ENCODE measurements at places on chromosomes 2 and 18.

DNA sequence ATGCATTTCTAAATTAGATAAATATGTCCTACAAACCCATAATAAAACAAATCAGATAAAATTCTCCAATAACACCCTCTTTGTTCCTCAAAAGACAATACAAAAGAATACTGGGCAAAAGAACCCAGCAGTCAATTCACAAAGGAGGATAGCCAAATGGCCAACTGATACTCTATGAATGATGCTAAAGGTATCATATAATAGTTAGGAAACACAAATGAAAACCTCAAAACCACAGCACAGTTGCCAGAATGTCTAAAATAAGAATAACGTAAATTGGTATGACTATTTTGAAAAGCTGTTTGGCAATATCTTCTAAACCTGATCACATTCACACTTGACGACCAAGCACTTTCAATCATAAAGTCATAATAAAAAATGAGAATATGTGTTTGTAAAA lies 315.4 kb downstream of the CDH7 start:
- no peak for DNase-seq

- DNase-seq = no peak
Observed at GRCh38 chr2:233865838-233866237, 2.3 kb downstream of the MSL3B start.

DNA sequence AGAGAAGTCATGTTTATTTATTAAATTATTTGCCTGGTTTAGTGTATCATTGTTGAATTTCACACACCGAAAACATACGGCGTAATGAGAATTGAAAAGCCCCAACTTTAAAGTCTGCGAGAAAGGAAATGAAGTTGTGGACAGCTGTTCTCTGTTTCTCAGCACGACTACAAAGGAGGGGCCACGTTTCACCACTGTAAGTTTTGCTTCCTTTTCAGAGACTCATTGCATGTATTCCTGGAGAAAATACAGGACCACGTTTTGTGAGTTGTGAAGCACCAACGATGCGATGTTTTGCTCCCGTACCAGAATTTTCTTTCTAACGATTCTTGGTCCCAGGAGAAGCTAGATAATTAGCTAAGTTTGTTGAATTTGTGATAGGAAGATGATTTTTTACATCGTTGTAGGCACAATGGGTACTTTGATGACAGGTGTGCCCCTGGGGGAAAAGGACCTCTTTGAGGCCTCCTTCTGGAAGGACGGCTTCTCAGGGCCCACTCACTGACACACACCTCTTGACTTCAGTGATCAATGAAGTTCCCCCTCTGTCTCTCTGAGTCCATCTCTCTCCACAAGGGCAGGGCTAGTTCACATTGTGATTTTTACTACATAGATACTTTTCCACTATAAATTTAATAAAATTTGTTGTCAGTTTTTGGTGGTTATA lies 23.7 kb upstream of the ACKR3 start:
- DNase-seq = no peak

DNA sequence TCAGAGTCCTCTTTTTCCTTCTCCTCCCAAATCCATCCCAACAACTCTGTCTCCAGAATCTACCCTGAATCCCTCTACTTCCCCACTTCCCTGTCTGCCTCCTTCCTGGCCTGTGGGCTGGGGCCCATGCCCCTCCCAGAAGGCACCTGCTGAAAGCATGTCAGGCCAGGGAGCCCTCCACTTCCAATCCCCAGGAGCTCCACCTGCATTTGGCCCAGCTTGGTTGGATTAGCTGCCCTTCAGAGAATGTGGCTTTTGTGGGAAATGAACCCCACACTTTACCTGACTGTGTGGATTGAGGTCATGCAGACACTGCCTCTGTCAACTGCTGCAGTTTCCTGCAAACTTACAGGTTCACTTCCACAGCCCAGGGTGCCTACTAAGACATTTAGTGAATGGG lies 58.5 kb downstream of the ACOXL start:
- DNase-seq = no peak

DNA sequence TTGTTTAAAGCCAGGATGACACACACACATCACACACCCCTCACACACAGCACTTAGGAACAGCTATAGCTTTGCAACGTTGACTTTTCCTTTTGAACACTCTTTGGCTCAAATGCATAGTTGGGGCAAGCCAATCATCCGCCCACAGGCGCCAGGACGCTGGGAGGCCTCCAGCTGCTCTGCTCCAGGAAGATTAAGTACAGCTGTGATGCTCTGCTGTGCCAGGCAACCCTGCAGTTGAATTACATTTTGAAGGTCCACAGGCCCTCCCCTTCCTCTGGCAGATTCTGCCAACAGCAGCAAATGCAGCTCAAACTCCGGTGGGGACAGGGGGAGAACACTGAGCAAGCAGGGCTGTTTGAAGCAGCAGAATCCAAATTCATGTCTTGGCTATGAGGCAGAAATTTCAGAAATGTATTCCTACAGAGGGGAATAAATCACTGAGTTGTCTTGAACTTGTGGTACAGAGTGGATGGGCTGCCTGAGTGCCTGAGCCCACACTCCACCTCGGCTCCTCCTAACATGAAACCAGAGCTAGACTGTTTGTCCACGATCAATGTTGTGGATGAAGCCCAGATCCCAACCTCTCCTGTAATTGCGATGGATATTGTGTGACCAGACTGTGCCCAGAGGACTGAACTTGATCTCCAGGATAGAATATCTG lies 86.5 kb upstream of the PPP1CB start:
- no peak for DNase-seq

GRCh38 chr2:157508676-157509075 lies 64.8 kb upstream of the CYTIP start:
- no peak for DNase-seq

- no peak for DNase-seq
Observed at GRCh38 chr2:176852667-176853066, 359.9 kb upstream of the HNRNPA3 start.

- DNase-seq = no peak
Observed at GRCh38 chr2:187748958-187749357, 194.7 kb upstream of the TFPI start.

DNA sequence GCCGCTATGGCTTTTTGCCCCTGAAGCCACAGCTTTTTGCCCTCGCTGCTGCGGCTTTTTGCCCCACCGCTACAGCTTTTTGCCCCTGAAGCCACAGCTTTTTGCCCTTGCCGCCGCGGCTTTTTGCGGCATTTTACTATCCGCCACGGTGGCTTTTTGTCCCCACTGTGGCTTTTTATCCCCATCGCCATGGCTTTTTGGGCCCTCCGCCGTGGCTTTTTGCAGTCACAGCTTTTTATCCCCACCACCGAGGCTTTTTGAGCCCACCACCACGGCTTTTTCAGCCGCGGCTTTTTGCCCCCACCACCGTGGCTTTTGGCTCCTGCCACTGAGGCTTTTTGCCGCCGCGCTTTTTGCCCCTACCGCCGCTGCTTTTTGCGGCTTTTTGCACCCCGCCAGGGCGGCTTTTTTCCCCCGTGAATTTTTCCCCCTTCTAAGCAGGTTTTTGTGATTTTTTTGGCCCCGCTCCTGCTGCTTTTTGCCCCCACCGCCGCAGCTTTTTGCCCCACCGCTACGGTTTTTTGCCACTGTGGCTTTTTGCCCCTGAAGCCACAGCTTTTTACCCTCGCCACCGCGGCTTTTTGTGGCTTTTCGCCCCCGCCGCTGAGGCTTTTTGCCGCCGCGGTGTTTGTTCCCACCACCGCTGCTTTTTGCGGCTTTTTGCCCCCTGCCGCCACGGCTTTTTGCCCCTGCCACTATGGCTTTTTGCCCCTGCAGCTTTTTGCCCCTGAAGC lies 2797.2 kb upstream of the TEKT4 start:
- DNase-seq = no peak

- DNase-seq = no peak
Observed at GRCh38 chr18:35519148-35519899, 21.6 kb upstream of the INO80C start.

GRCh38 chr2:24454294-24454693 lies 36.8 kb upstream of the NCOA1 start:
- no peak for DNase-seq

DNA sequence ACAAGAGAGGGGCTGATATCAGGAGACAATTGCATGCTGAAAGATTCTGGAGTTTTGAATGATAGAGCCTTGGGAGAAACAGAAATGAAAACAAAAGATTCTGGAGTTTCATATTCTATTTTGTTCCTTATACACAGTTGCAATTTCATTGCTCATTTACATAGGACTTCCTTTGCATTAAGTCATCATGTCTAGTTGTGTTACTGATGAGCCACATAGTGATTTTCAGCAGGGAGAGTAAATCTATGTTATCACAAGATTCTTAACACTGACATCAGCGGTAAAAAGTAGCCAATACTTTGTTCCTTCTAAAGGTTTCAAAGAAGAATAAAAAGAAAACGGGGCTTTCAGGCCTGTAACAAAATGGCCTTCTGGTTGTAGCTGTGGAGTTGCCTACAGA lies 7.1 kb downstream of the ADAM17 start:
- no peak for DNase-seq

DNA sequence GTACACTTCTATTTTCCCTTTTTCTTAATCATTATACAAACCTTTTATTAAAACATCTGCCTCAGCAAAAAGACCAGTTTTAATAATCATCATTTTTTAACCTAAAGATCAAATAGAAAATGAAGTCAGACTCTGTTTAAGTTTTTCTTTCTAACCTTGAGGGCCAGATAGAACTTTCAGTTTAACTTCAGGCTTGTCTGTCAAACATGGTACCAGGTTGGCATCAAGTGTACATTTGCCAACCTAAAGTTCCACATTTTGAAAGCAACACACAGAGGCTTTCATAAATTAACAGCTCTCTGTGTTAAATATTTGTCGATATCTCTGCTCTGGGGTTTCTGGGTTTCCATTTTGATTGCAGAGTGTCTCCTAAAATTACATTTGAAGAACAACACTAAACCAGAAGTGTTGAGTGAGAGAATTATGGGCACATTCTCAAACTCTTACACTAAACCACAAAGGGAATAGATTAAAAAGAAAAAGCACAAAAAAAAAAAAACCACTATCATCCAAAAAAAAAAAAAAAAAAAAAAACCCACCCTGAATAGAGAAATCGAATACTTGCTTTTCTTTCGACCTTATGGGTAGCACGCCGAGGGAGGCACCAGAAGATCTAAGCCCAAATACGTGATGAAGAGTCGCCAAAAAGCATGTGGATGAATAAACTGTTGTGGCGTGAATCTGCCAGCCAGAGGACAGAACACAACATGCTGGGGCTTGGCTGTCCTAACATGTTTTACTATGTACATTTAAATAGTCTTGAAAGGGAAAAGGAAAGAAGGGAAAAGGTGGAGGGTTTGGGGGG lies 166.2 kb downstream of the TCF4 start:
- peak; percentile 16 for DNase-seq

GRCh38 chr18:3481696-3482210 lies 31.8 kb downstream of the TGIF1 start:
- no peak for DNase-seq

GRCh38 chr2:217118559-217119284 lies 258.9 kb upstream of the TNP1 start:
- no peak for DNase-seq

DNA sequence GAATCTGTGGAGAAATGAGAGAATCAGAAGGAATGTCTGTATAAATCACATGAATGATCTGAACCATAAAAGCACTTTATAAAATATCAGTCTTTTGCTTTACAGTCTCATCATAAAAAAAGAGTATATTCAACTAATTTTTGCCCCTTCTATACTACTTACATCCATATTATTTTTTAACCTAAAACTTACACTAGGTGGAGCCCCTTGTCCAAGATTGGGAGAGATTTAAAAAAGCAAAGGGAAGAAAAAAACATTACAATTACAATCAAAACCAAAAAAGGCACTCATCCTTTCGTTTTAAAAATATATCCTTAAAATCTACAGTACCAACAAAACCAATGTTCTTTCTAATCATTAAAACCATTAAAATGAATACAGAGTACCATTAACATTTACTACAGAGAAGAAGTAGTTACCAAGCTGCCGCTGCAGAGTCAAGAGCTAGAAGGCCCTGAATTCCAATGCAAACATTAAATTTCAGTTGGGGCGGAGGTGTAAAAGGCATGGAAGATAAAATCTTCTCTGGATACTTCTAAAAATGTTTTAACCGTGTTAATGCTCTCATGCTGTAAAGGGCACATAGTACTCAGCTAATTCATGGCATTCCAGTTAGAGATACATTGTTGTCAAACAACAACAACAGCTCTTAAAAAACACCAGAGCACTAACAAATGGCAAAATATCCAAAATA lies 56.7 kb upstream of the EPB41L3 start:
- DNase-seq = no peak

GRCh38 chr2:161991991-161992390 lies 82.0 kb downstream of the DPP4 start:
- DNase-seq = no peak

DNA sequence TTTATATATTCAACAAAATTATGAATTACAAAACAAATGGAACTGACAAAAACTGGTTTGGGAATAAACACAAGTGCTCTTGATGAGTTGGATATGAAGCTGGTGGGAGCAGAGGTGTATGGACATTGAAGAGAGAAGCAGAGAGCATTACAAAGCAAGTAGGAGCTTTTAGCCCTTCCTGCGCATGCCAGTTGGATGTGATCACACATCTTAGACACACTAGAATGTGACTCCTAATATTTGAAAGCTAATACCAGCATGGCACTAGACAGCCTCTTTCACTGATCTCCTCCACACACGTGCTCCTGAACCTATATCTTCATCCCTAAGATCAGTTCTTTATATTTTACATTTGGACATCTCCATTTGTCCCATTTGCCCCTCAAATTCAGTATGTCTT lies 298.1 kb downstream of the MTX2 start:
- DNase-seq = no peak

DNA sequence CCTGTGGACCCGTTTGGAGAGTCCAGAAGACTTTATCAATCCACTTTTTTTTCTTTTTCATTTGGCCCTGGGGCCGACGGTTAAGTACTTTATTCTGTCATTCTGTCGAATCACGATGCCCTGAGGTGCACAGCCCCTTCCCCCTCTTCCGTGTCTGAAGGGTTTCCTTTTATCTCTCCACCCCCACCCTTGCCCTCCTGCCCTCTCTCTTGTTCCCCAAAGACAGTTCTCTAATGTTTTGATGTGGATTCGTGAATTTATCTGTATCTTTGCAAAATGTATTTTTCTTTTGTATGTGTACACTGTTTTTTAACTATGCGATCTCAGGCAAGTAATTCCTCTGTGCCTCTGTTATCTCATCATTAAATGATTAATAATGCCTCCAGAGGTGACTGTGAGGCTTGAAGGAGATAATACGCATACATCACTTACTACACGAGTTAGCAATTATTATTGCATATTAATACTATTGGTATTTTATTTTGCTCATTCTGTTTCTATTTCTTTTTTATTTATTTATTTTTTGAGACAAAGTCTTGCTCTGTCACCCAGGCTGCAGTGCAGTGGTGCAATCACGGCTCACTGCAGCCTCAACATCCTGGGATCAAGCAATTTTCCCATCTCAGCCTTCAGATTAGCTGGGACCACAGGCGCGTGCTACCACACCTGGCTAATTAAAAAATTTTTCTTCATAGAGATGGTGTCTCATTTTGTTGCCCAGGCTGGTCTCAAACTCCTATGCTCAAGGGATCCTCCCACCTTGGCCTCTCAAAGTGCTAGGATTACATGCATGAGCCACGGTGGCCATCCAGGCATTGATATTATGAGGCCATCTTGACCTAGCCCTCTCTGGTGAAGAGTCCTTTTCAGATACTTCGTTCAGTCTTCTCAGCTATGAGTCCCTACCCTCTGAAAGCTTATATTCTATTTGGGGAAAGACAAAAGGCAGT lies 1.4 kb upstream of the CASP8 start:
- DNase-seq = no peak

- peak; percentile 64 for DNase-seq
Observed at GRCh38 chr2:216775043-216775453, 79.7 kb upstream of the IGFBP5 start.

- no peak for DNase-seq
Observed at GRCh38 chr2:47017541-47017940, 101.9 kb upstream of the MCFD2 start.

Data from epithelial cell of prostate (primary cell).